ENCODE measurements at places on chromosomes 1 and 21. TPM values are rescaled to one million over a fixed set of nuclear protein-coding genes. Genes with fewer than 3 reads are reported as not detected.

DNA sequence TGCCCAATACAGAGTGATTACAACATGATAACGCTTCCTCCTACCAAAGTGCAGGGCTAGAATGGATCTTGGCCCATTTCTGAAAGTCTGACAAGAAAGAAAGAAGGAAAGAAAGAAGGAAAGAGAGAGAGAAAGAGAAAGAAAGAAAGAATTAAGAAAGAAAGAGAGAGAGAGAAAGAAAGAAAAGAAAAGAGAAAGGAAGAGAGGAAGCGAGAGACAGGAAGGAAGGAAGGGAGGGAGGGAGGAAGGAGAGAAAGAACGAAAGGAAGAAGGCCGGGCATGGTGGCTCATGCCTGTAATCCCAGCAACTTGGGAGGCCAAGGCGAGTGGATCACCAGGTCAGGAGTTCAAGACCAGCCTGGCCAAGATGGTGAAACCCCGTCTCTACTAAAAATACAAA, 44.1 kb upstream of the PPM1J start:
- DNase-seq = no peak

The NPHS2 gene
- not detected for total RNA-seq

The NBPF6 gene
- 0.25 TPM for total RNA-seq

The MAP10 gene
- total RNA-seq = 0.23 TPM

DNA sequence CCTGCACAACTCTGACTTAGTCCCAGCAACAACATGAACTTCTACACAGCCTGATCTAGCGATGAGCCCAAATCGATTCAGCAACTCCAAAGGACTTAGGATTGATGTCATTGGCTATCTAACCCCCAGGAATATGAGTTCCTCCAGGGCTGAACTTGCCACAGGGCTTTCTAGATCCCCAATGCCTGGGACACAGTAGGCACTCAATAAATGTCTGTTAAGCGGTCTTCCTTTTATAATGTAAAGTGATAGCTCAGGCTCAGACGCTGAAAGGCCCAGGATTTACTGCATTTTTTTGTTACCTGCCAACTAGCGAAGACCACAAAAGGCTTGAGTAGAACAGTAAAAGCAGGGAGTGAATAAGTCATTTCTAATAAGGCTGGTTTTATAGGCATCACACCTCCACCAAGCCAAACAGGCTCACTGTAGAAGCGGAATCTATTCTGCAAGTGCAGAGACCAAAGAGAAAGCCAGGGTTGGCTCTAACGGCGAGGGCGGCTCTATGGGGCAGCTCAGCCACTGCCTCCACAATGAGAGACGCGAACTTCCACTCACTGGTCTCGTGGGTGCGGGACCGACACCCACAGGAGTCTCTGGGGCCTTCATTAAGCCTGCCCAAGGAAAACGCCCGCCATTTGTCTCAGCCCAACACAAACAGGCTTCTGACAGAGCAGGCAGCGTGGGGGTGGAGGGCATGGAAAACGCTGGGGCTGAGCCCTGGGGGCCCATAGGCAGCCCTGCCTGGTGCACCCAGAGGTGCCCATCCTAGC, 52.0 kb downstream of the HLCS start:
- no peak for DNase-seq

The INAVA gene
- 166 TPM for total RNA-seq

DNA sequence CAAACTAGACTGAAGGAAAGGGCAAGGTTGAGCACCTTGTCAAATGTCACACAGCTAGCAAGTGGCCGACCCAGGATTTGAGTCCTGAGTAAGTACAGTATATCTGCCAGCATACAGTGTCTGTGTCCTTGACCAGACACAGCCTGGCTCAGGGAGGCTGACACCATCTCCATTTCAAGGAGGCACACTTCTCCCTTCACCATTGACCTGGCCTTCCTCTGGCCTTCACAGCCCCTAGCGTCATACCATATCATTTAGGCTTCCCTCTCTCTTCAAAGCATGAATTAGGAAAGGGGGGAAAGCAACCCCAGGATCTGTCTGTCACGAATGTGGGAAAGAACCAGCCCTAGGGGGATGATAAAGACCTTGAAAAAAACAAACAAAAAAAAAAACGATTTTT, 155.6 kb downstream of the PLPP3 start:
- DNase-seq = no peak

The BMP8A gene
- 0.91 TPM for total RNA-seq

The SLC45A1 gene
- total RNA-seq = 1.7 TPM

DNA sequence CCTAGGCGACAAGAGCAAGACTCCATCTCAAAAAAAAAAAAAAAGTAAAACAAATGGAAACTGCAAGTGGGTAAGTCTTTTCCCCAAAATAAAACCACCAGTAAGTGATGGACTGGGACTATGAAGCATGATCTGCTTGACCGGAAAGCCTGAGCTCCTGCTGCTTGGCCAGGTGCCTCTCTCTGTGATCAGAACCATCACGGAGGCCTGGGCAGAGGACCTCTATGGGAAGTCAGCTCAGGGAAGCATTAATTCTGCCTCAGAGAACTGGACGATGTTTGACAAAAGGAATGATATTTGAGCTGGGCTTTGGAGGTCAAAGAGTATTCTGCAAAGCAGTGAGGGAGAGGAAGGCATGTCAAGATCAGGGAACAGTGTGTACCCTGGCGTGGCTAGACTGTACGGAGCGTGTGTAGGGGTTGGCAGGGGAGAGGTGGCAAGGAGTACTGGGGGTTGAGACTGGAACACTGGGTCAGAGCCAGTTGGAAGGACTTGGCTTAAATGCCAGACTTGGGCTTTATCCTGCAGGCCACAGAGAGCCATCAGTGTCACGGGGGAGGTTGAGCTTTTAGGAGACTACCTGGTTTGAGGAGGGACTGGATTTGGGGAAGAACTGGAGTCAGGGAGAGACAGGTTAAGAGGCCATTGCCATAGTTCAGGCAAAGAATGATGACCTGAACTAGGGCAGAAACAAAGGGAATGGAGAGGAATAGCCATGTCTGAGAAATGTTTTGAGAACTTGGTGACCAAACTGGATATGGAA, 16.4 kb downstream of the ATP1A2 start:
- no peak for DNase-seq

The PSMD4 gene
- 121 TPM for total RNA-seq

The BSDC1 gene
- total RNA-seq = 72.5 TPM

The BRDT gene
- not detected for total RNA-seq

DNA sequence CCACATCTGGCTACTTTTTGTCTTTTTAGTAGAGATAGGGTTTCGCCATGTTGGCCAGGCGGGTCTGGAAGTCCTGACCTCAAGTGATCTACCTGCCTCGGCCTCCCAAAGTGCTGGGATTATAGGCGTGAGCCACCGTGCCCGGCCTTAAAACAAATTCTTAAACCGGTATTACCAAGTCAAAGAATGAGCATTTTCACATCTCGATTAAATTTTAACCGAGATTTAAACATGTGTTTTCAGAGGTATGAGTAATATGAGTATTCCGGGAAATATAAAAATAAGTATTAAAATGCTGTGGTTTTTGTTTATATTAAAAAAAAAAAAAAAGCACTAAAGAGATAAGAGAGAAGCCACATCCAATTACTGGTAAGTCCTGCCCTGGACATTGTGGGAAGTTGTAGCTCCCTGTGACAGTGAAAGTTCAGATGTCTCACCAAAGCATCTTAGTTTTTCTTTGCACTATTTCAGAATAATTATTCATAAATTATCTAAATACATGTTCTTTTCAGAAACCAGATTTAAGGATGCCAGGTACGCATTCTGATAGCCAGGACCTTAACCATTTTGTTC, 24.9 kb downstream of the ZNF281 start:
- DNase-seq = no peak

DNA sequence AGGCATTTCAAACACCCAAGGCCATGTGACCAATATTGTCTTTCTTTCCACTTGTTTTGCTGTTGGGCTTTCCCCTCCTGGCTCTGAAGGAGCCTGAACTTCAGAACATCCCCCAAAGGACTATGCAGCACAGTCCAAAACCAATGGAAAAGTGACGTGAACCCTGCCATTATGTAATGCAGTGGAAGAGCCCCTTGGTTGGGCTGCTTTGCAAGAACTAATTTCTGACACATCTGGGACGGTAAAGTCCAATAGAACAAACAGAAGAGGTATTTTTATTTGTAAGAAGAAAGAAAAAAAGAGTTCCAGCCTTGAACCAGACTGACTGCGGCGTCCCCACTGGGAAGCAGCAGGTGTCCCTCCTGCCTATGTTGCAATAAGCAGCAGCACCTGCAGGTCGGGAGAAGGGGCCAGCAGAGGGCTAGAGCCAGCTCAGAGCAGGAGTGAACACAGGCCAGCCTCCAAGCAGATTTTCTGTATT, 116.7 kb downstream of the CDC7 start:
- DNase-seq = no peak

GRCh38 chr1:173205146-173206051, 1.7 kb downstream of the TNFSF4 start:
- DNase-seq = no peak

GRCh38 chr1:17564458-17565393, 25.2 kb downstream of the ARHGEF10L start:
- DNase-seq = no peak

DNA sequence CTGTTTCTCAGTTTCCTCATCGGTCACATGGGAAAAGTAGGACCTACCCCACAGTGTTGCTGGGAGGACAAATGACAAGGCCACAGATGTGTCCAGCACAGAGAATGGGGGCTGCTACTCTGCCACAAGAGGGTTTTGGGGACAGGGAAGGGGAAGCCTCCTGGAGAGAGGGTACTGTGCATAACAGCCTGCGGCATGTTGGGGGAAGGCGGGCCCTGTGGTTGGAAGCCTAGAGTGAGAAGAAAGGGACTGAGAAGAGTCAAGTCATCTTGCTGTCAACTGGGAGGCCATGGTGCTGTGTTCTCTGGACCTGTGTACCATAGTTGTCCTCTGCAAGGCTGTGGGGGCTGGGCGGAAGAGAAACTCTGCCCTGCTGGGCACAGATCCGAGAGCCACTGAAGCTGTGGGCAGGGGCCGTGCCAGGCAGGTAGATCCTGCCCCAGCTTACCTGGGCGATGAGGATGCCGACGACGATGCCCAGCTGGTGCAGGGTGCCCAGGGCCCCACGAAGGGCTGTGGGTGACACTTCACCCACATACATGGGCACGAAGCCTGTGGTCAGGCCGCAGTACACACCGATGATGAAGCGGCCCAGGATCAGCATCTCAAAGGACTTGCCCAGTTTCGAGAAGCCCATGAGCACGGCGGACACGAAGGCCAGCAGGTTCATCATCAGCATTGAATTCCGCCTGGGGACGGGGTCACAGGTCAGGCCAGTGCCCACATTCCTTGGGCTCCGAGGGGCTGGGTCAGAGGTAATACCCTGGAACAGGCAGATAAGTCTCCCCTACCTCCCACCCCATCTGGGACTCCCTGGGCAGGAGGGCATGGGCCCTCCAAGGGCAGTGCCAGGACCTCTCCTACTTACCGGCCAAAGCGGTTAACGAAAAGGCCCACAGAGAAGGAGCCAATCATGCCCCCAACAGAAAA, 28.2 kb downstream of the SLC2A1 start:
- peak; percentile 82 for DNase-seq

GRCh38 chr1:244068567-244068966, 17.5 kb downstream of the ZBTB18 start:
- DNase-seq = no peak

DNA sequence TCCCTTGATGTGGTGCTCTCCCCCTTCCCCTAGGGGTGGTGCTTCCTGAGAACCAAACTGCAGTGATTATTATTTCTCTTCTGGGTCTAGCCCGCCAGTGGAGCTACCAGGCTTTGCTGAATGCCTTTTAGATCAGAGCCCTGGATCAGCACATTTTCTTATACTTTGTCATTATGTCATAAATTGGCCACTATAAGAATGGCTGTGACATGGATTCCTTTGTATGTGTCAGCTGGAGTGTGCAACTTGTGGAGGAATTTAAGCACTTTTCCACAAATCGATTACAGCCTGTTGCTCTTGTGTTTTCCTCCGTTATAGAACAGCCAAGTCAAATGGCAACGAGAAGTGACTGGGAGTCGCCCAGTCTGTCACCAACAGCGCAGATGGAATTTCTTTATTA, 273.3 kb downstream of the DUSP10 start:
- no peak for DNase-seq

DNA sequence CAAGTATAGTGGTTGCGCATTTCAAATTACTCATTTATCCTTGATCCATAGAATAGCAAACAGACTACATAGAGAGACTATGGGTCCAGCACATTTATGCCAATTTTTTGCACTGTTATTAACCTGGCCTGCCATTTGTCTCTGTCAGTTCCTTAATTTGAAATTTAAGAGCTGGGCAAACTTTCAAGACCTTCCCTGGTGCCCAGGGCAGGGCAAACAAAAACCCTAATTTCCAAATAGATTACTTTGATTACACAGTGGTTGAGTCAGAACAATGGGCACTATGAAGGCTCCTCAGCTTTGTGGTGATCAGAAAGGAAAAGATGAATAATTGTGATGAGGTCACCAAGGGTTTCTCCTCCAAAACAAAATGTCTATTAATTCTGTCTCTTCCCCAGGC, 80.6 kb downstream of the TNFSF18 start:
- DNase-seq = no peak

DNA sequence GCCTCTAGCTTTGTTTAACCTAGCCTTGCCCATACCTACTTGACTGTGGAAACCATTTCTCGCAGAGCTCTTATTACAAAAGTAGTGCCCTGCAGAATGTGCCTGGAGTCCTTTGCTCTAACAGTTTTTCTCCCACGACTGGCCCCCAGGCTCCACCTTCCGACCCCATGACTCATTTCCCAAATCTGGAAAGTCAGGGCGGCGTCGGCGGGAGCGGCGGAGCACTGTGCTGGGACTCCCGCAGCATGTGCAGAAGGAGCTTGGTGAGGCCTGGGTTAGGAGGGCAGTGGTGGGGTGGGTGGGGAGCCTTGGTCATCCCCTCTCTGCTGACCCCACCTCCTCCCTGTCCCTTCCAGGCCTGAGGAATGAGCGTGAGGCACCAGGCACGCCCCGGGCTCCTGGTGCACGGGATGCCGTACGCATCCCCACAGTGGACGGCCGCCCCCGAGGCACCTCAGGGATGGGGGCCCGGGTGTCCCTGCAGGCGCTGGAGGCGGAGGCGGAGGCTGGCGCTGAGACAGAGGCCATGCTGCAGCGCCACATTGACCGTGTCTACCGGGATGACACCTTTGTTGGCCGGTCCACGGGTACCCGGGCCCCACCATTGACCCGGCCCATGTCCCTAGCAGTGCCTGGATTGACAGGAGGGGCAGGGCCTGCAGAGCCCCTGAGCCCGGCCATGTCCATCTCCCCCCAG, 47.5 kb downstream of the YARS1 start:
- no peak for DNase-seq

GRCh38 chr1:67019600-67020136, 34.3 kb downstream of the SLC35D1 start:
- no peak for DNase-seq

DNA sequence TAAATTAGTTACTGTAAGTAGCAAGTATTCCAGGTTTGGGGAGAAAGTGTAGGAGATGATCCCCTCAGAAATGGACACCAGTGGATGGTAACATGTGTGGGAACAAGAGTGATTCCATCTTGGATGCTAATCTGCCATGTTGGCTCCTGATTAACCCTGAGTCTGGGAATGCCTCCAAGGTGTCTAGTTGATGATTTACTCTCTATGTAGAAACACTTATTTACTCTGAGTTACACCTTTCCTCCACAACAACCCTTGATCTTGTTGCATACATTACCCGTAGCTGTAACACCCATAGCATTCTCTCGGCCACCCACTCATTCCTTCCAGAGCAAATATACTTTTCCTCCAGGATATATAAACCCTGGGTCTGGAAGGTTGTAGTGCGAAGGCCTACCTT, 315.9 kb upstream of the GREM2 start:
- no peak for DNase-seq

GRCh38 chr1:78645723-78646122, 3.9 kb upstream of the IFI44 start:
- no peak for DNase-seq

- DNase-seq = no peak
These were observed 6.2 kb upstream of the C1orf105 start for GRCh38 chr1:172414331-172414730.

GRCh38 chr1:41673378-41673777, 188.9 kb upstream of the EDN2 start:
- no peak for DNase-seq
